ENCODE measurements at places on chromosomes 5 and 9.

- no peak for DNase-seq
Observed at GRCh38 chr9:71764463-71764862, 3.9 kb downstream of the CEMIP2 start.

GRCh38 chr9:87742813-87743428 is 17.0 kb downstream of the CTSL start:
- no peak for DNase-seq

DNA sequence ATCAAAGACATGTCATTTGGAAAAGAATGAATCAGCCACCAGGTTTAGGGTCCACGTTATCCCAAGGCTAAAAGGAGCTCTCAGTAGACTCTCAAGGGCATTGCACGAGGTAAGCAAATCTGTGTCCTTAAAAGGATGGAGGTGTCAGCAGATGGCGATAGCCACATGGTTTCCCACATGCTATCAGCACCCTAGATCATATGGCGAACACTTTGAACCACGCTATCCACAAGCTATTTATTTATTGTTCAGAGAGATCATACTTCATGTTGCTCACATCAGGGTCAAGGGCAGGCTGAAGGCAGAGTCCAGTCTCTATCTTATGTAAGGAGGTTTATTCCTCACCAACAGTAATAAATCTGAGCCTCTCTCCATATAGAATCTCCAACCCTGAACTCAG is 43.7 kb downstream of the CDH6 start:
- no peak for DNase-seq

DNA sequence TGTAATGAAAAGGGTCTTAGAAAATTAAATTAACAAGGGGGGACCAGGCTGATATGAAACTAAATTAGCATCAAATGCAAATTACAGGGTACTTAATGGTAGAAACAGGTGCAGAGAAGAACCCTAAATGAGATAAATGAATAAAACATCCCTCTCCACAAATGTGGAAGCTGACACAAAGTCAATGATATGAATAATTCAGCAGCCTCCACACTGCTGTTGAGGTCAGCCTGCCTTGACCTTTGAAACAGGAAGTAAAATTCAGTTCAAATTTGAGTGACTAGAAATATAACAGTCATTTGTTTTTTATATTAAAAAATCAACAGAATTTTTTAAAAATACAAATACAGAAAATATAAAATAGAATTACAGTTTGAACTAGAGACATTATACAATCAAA is 40.0 kb downstream of the EBF1 start:
- no peak for DNase-seq

DNA sequence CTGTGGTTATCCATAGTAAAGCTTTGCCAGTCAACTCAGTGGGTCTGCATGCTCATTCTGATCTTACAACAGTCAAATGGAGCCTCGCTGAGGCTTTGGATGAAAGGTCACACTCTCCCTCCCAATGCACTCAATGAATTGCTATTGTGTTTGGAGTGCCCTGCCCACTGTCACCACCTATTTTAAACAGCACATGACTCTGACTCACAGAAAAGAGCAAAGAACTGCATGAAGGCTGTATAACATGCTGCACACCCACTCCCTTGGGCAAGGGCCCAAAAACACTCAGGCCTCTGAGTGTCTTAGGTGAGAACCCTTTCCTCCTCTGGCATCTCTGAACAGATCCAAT is 118.7 kb upstream of the CCDC112 start:
- DNase-seq = no peak

DNA sequence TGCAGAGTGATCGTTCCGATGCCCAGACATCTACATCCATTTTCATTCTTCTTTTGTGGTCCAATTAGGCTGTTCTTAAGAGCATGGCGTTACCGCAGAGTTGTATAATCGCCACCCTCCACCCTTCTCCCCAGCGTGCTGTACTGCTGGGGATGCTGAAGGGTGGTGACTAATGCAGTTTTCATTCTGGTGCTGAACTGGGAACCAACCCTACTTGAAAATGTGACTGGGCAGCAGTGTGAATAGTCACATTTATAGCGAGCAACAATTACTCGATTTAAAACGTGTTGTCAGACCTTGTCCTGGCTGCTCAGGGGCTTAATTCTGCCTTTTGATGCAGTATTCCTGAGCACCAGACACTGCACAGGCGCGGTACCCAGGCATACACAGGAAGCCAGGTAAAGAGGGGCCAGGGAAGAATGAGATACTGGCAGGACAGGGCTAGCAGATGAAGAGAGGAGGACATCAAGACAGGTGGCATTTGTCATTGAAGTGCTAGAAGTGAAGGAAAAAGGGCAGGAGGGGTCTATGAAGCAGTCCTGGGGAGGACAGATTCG is 719 bp upstream of the ISCA1 start:
- DNase-seq = peak; percentile 55

GRCh38 chr9:2024888-2025782 is 10.0 kb downstream of the SMARCA2 start:
- DNase-seq = no peak

- no peak for DNase-seq
Observed at GRCh38 chr9:106218427-106218826, 524.1 kb downstream of the TMEM38B start.

DNA sequence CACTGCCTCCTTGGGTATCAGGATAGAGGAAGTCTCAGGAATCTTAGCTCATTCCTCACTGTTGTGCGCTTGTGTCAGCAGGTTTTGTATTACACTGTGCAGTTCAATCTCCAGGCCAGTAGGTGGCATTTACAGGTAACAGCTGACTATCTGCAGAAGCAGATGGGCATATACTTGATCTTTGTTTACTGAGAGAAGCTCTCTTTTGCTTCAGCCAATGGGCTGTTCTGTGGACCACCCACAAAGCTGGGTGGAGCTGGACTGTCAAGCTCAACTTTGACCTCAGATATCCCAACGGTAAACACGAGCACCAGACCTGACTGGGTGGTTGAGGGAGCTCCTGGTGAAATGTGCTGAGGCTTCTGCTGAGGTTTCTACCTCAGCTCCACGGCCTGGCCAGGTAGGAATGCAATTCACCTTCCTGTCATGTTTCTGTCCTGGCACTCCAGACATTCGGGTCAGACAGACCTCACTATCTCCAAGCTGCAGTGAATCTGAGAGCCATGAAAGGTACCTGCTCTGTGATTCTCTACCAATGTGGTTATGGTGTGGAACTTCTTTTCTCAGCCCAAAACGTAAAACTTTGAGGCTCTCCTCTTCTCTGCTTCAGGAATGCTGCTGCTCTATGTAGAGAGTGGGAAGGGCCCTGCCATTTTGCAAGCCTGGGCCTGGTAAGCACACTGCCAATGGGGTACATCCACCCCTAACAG is 167.9 kb upstream of the ACTBL2 start:
- DNase-seq = no peak

All from activated T-cell treated with anti-CD3 and anti-CD28 coated beads for 24 hours (primary cell).